Aorta (tissue), 5 donors: ENCODE measurements at places on chromosomes 5 and 9.
A peak's percentile ranks its signal among the peaks of the same experiment; 100 is the strongest.

DNA sequence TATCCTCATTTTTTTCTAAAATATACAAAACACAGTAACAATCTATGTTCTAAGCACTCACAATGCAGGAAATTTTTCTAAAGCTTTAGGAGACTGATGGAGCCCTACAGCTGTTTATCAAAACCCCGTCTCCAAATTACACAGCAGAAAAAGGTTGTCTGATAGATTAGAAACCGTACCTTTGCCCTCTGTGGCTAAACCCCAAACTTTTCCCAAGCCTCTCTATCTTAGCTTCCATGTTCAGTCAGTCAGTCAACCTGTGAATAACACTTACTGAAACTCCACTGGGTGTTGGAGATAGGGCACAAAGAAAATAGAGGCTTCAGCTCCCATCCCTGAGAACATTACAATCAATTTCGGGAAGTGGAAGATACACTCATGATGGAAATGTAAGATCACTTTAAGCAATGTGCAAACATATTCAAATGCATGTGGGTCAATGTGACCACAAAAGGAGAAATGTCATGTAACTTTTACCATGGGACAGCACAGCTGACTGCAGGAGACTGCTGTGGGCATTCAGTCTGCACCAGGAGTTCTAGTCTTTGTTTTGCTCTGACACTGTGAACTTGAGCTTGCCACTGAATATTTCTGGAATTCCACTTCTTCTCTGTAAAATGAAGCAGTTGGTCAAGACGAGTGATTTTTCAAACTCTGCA, 279.5 kb upstream of the PIK3R1 start:
- H3K27me3 ChIP-seq: no peaks in the 10 kb centered on the region
- DNase-seq: no peak
- H3K27ac ChIP-seq: no peak overlapping the region
- H3K36me3 ChIP-seq: no peaks in the 10 kb centered on the region

- H3K27me3 ChIP-seq: no peaks in the 10 kb centered on the region
- H3K36me3 ChIP-seq: no peaks in the 10 kb centered on the region
- no peaks in the 10 kb centered on the region for H3K4me1 ChIP-seq
- no peak overlapping the region for H3K4me3 ChIP-seq
- no peak overlapping the region for H3K27ac ChIP-seq
- DNase-seq: no peak
Observed at GRCh38 chr9:110338143-110338542, 480 bp upstream of the TXNDC8 start.

DNA sequence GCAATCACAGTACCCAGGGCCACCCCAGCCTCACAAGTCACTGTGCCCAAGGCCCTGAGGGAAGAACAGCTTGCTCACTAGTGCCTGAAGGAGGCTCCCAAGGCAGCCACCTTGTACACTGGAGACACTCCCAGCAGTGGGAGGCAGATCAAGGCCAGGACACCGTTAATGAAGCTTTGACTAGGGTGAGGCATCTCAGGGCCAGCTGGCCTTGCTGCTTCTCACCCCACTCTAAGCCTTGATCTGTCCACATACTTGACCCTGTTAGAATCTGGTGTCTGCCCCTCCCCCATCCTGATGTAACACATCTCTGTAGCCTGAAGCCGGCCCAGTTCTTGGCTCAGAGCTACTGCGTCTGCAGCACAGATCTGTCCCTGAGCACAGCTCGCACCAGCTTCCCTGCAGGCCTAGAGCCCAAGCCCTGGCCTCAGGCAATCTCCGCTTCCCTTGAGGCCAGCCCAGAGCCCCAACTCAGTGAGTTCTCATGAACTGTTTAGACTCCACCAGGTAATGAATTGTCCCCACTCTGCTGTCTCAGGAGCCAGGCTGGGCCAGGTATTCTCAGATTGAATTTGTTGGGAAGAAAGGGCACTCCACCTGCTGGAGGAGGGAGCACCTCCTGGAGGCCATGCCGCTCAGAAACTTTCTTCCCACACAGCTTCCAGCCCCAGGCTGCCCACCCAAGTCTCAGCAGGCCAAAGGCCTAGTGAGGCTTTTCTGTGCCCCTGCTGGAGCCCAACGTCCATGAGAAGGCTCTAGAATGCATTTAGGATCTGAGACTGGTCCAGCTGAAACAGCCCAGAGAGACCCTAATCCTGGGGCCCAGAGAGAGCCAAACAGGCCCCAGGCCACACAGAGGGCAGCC, 13.4 kb upstream of the JADE2 start:
- H3K4me3 ChIP-seq: no peak overlapping the region
- H3K27me3 ChIP-seq: no peaks in the 10 kb centered on the region
- H3K27ac ChIP-seq: no peak overlapping the region
- no peaks in the 10 kb centered on the region for H3K4me1 ChIP-seq

GRCh38 chr5:156913719-156914370, 49.2 kb downstream of the TIMD4 start:
- no peaks in the 10 kb centered on the region for H3K4me1 ChIP-seq
- H3K27ac ChIP-seq: no peak overlapping the region
- H3K27me3 ChIP-seq: no peaks in the 10 kb centered on the region
- DNase-seq: no peak
- no peak overlapping the region for H3K4me3 ChIP-seq

GRCh38 chr9:37626708-37627292, 24.0 kb upstream of the FRMPD1 start:
- no peak for DNase-seq
- H3K4me1 ChIP-seq: no peaks in the 10 kb centered on the region
- no peak overlapping the region for H3K27ac ChIP-seq

- no peaks in the 10 kb centered on the region for H3K27me3 ChIP-seq
- no peak for DNase-seq
- H3K36me3 ChIP-seq: no peaks in the 10 kb centered on the region
- no peaks in the 10 kb centered on the region for H3K4me1 ChIP-seq
Observed at GRCh38 chr5:14059810-14060209, 83.3 kb upstream of the TRIO start.

DNA sequence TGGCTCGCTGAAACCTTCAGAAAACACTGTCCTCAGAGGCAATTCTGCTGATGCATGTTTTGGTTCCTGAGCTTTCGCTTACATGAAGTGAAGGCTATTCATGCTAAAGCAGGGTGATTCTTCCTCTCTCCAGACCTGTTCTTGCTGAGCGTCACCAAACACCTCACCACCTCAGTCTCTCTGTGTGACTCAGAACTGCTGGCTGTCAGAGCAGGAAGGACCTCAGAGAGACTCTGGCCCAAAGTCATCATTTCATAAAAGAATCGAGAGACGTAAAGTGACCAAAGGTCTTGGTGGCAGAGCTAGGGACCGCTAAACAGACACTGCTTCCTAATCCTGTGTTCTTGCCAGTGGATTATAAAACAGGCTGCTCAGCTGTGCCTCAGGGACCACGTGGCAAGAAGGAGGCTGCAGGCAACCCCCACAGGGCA, 73.8 kb downstream of the LHFPL2 start:
- peak overlapping the region; percentile 72 for H3K27ac ChIP-seq
- no peaks in the 10 kb centered on the region for H3K36me3 ChIP-seq
- no peak for DNase-seq
- H3K27me3 ChIP-seq: no peaks in the 10 kb centered on the region
- H3K4me3 ChIP-seq: no peak overlapping the region

GRCh38 chr5:175479125-175479881, 943 bp downstream of the SFXN1 start:
- peaks cover 4% of the 10 kb centered on the region for H3K4me1 ChIP-seq
- H3K27me3 ChIP-seq: no peaks in the 10 kb centered on the region
- DNase-seq: no peak
- no peak overlapping the region for H3K27ac ChIP-seq
- peak overlapping the region; percentile 80 for H3K4me3 ChIP-seq

- no peak for DNase-seq
- H3K27me3 ChIP-seq: no peaks in the 10 kb centered on the region
- no peak overlapping the region for H3K27ac ChIP-seq
- H3K36me3 ChIP-seq: no peaks in the 10 kb centered on the region
- H3K4me1 ChIP-seq: no peaks in the 10 kb centered on the region
Observed at GRCh38 chr9:68685213-68685612, 19.8 kb upstream of the PIP5K1B start.

GRCh38 chr5:112918679-112919078, 3.3 kb downstream of the REEP5 start:
- H3K4me3 ChIP-seq: no peak overlapping the region
- no peaks in the 10 kb centered on the region for H3K27me3 ChIP-seq
- H3K4me1 ChIP-seq: no peaks in the 10 kb centered on the region
- no peak for DNase-seq
- no peak overlapping the region for H3K27ac ChIP-seq
- H3K36me3 ChIP-seq: peaks cover 3% of the 10 kb centered on the region

DNA sequence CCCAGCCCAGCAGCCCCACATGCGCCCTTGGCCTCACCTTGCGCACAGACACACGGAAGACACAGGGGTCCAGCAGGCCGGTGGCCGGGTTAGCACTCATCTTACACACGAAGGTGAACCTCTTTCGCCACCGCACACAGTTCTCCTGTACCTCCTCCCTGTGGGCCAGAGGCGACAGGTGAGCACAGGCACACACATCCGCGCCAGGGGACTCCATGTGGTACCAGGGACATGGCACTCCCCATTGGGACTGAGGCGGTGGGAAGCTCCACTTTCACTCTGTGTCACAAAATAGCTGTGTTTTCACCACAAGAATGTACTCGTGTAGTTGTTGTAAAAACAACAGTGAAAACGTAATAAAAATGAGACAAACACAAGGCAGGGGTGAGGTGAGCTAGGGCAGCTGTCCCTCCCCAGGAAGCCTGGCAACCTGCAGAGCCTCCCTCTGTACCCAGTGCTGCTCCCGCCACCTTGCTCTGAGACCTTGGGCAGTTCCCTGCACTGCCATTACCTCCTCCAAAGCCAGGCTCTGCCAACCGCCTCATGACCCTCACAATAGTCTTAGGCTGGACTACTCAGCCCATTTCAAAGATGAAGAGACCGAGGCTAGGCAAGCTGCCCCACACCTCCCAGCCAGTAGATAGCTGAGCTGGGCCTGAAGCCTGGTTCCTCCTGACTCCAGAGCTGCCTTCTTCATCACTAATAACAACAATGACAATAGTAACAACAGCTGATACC, 16.3 kb upstream of the DPM2 start:
- H3K4me1 ChIP-seq: no peaks in the 10 kb centered on the region
- H3K27ac ChIP-seq: no peak overlapping the region
- H3K4me3 ChIP-seq: no peak overlapping the region
- no peaks in the 10 kb centered on the region for H3K27me3 ChIP-seq
- no peaks in the 10 kb centered on the region for H3K36me3 ChIP-seq

DNA sequence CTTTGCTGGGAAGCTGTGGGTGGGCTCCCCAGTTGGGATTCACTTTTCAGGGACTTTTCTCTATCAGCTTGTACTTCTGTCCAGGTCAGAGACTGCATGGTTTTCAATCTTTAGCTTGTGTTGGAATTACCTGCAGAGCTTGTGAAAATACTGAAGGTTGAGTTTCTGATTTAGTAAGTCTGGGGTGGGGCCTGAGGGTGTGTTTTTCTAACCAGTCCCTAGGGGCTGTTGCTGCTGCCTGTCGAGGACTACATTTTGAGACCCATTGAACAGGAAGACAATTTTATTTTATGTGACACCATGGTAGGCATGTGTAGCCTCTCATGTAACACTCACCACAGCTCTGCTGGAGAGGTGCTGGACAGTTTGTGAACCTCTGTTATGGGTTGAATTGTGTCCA, 14.7 kb upstream of the MLANA start:
- H3K27ac ChIP-seq: no peak overlapping the region
- H3K36me3 ChIP-seq: peaks cover 1% of the 10 kb centered on the region
- no peaks in the 10 kb centered on the region for H3K4me1 ChIP-seq
- no peak for DNase-seq
- no peaks in the 10 kb centered on the region for H3K27me3 ChIP-seq
- no peak overlapping the region for H3K4me3 ChIP-seq

GRCh38 chr5:17415321-17415758, 82.7 kb upstream of the TAF11L2 start:
- H3K36me3 ChIP-seq: no peaks in the 10 kb centered on the region
- H3K27ac ChIP-seq: no peak overlapping the region
- no peak overlapping the region for H3K4me3 ChIP-seq
- H3K27me3 ChIP-seq: no peaks in the 10 kb centered on the region

DNA sequence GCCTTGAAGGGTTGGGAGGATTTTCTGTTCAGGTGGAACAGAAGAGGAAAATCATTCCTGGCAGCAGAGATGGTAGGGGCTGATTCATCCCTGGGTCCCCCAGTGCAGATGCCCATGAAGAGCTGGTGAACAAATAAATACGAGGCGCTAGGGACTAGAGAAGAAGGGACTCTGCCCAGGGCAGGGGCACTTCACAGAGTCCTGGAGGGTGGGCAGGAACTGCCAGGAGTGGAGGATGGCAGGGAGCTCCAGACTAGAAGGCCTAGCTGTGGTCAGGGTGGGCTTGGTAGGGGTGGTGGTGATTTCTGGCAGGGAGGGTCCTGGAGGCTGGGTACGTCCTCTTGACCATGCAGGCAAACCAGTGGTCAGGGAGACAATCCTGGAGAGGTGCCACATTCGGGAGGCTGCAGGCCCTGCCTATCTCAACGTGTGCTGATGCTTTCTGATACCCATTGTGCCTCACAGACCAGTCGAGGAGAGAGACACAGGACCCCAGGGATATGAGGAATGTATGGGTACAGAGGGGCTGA, 69.9 kb downstream of the CRB2 start:
- H3K27ac ChIP-seq: no peak overlapping the region
- no peaks in the 10 kb centered on the region for H3K4me1 ChIP-seq
- no peak overlapping the region for H3K4me3 ChIP-seq
- no peak for DNase-seq
- H3K27me3 ChIP-seq: no peaks in the 10 kb centered on the region

GRCh38 chr5:90909940-90910339, 351.3 kb downstream of the ADGRV1 start:
- no peaks in the 10 kb centered on the region for H3K36me3 ChIP-seq
- no peak overlapping the region for H3K4me3 ChIP-seq
- H3K27me3 ChIP-seq: no peaks in the 10 kb centered on the region
- no peak overlapping the region for H3K27ac ChIP-seq
- no peaks in the 10 kb centered on the region for H3K4me1 ChIP-seq

- no peaks in the 10 kb centered on the region for H3K27me3 ChIP-seq
- no peaks in the 10 kb centered on the region for H3K4me1 ChIP-seq
- H3K27ac ChIP-seq: no peak overlapping the region
- DNase-seq: peak; percentile 84
- H3K4me3 ChIP-seq: no peak overlapping the region
Observed at GRCh38 chr9:107929443-107929842, 439.9 kb upstream of the KLF4 start.

DNA sequence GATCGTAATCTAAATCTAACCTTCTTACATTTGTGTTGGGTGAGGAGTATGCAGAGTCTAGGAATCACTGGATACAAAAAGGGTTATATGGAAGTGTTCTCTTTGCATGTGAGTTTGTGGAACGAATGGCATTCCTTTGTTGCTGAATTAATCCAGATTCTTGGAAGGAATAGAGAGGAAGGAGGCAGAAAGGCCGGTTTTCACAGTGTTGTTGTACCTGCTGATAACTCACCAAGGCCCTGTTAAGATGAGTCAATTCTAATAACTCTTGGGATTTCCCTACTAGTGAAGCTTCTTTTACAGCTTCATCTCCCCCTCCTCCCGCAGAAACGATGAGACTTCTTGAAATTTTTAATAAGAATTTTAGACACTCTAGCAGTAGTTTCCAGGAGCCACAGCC, 84.0 kb downstream of the ZSWIM6 start:
- no peak overlapping the region for H3K27ac ChIP-seq
- peaks cover 4% of the 10 kb centered on the region for H3K4me1 ChIP-seq
- H3K27me3 ChIP-seq: no peaks in the 10 kb centered on the region

GRCh38 chr9:117488659-117489058, 73.8 kb upstream of the ASTN2 start:
- no peaks in the 10 kb centered on the region for H3K36me3 ChIP-seq
- no peak for DNase-seq
- no peaks in the 10 kb centered on the region for H3K4me1 ChIP-seq
- no peak overlapping the region for H3K4me3 ChIP-seq
- H3K27me3 ChIP-seq: no peaks in the 10 kb centered on the region

GRCh38 chr9:70587201-70587600, 172.7 kb upstream of the KLF9 start:
- peaks cover 17% of the 10 kb centered on the region for H3K4me1 ChIP-seq
- no peaks in the 10 kb centered on the region for H3K27me3 ChIP-seq
- no peak overlapping the region for H3K4me3 ChIP-seq
- H3K36me3 ChIP-seq: no peaks in the 10 kb centered on the region
